ENCODE measurements at places on chromosomes 11 and 22.

- no peak for DNase-seq
Observed at GRCh38 chr11:126317756-126318573, 14.1 kb downstream of the DCPS start.

DNA sequence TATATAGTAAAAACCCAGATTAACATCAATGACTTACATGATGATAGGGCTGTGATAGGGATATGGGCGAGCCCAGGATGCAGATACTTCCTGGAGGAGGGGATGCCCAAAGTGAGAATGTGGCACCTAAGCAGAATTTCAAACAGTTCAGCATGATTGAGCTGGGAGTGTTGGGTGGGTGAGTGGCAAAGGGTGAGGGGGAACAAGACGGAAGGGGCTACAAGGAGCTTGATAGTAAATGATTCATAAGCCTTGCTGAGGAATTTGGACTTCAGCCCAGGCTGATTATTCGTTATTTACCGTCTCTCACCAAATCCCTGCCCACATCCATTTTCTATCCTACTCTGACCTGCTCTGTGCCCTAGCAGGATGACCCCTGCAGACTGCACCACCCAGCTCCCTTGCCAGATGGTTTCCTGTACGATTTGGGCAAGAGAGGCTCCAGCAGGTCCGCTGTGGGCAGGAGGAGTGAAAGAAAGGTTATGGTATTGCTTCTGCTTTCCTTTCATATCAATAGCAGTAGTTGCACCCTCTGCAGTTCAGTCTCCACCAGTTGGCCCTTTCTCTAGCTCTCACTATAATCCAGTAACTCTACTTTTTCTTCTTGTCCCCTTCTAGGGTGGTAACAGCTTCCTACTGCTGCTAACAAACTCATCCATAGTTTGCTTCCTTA, 30.3 kb upstream of the SIK2 start:
- no peak for DNase-seq

GRCh38 chr22:36303874-36304273, 50.9 kb downstream of the APOL1 start:
- DNase-seq, result no peak

DNA sequence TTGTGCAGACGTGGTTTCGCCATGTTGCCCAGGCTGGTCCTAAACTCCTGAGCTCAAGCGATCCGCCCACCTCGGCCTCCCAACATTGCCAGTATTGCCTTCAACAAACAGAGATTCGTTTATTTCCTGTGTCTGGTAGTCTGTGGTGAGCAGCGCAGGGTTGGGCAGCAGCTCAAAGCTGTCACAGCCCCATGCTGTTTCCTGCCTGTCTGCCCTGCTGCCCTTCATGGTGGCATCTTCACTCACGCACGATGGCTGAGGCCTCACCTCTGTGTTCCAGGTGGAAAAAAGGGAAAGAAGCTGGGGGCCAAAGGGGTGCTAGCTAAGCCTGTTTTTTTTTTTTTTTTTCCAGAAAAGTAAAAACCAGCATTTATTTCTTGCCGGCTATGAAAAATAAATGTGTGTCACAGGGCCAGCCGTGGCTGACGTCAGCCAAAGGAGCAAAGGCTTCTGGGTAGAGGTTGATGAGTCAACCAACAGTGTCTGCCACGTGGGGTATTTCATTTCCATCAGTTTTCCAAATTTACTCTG, 28.8 kb downstream of the TBC1D22A start:
- no peak for DNase-seq

- DNase-seq, result no peak
Observed at GRCh38 chr11:62702246-62702645, 5.0 kb downstream of the BSCL2 start.

GRCh38 chr11:100340466-100341319, 346.4 kb upstream of the ARHGAP42 start:
- DNase-seq, result peak; percentile 12

DNA sequence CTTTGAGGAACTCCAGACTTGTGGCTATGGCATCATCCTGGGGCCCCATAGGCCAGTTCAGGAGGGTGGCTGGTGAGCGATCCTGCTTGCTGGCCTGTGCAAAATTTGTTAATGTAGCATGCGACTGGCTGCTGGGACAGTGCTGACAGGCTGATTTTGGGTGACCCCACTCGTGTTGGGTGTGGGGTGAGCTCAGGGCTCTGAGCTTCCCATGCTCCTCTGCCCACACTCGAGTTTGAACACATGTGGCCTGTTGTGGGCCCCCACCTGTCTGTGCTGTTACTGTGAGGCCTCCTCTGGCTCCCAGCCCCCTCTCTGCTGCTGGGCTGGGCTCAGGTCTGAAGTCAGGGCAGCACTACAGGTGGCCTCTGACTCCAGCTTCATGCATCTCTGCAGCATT, 64.4 kb upstream of the MYEOV start:
- DNase-seq, result no peak

GRCh38 chr11:125345421-125346178, 150.5 kb downstream of the FEZ1 start:
- no peak for DNase-seq
